Activated naive CD8-positive, alpha-beta T cell treated with anti-CD3 and anti-CD28 coated beads, Interleukin-2, amount 50 U/mL, for 16 hours (primary cell): ENCODE measurements at places on chromosomes 5 and 9.

GRCh38 chr5:31563216-31563615 is 31.1 kb downstream of the C5orf22 start:
- no peak for DNase-seq

DNA sequence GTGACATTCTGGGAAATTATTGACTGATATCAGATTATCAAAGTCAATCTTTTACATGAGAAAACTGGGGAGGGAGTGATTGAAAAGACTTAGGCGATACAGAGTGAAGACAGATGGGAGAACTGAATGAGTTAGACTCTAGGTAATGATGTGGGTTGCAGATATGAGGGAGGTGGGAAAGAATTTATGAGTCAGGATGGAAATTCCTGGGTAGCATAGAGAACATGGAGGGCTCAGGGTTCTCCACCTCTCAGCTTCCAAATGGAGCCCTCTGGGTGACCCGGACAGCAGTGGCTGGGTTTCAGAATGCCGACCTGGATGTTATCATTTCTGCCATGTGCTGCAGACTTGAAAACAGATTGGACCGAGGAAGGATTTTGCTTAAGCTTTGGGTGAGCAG is 75.4 kb upstream of the SHB start:
- DNase-seq: no peak

DNA sequence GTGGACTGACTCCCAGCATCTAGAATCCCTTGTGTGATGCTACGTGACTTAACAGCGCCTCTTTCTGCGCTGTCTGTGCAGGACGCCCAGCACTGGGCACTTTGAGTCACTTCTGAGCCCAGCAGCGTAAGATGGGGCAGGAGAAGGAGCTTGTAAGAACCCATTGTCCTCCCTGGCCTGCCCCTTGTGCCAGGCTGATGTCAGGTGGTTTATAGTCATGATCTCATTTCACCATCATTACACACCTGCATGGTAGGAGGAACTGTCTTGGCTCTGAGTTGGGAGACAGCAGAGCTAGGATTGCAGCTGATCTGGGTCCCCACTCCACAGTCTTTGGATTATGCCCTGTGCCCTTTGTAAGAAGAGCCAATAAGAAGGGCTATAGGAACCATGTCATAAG is 12.2 kb downstream of the ERGIC1 start:
- DNase-seq: no peak

DNA sequence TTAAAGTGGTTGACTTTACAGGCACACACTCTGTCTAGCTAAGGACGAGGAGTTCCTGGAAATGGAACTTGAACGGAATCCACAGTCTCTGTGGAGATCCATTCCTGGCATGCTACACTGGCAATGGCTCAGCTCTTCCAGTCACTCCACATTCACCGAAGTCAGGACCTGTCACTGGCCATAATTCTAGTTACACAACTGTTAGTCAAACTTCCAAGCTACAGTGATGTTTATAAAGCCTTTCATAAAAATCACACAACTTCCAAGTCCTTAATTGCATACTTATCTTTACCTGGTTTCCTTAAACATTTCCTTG is 15.7 kb downstream of the CDC14B start:
- no peak for DNase-seq

DNA sequence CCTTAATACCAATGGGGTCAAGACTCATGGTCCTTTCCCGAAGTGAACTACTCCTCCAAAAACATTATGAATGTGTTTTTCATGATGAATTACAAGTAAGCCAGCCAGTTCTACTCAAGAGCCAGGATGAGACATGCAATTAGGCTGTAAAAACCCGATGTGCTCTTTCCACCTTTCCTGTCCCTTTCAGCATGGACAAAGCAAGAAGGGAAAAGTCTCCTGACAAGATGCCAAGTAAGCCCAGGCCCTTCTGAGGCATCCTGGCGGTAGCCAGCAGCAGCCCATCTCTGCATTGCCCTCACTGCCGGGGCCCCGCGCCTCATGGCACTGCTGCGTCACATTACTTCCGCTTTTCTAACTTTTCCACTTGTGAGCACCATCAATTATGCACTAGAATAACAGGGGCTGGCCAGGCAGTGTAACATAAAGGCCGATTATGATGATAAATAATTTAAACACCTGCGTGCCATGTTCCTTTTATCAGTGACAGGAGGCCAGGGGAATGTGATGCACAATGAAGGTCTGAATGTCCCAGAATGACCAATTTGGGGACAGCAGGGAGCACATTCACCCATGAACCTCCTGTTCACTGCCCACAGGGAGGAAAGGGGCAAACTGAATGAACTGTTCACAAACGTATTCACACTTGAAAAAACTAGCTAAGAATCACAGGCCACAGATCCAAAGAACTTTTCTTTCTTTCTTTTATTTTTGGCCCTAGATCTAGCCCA is 37.4 kb downstream of the EFNA5 start:
- DNase-seq: no peak

- DNase-seq: no peak
Observed at GRCh38 chr5:43141211-43141610, 20.5 kb downstream of the ZNF131 start.

- no peak for DNase-seq
Observed at GRCh38 chr9:127974001-127974768, 6.6 kb downstream of the EEIG1 start.

DNA sequence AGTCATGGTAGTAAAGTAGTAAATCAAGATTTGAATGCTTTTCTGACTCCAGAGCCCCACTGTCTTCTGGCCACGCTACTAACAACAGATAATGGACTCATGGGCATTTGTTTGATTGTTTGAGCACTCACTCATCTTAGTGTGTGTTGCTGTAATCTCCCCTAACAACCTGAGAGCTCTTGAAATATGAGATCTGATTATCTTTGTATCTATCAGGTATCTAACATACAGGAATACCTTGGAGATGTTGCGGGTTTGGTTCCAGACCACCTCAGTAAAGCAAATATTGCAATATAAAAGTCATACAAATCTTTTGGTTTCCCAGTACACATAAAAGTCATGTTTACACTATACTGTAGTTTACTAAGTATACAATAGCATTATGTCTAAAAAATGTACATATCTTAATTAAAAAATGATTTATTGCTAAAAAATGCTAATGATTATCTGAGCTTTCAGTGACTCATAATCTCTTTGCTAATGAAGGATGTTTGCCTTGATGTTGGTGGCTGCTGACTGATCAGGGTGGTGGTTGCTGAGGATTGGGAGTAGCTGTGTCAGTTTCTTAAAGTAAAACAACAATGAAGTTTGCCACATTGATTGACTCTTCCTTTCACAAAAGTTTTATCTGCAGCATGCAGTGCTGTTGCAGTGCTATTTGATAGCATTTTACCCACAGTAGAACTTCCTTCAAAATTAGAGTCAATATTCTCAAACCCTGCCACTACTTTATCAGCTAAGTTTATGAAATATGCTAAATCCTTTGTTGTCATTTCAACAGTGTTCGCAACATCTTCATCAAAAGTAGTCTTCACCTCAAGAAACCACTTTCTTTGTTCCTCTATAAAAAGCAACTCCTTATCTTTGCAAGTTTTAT is 92.2 kb downstream of the ZNF462 start:
- DNase-seq: no peak

DNA sequence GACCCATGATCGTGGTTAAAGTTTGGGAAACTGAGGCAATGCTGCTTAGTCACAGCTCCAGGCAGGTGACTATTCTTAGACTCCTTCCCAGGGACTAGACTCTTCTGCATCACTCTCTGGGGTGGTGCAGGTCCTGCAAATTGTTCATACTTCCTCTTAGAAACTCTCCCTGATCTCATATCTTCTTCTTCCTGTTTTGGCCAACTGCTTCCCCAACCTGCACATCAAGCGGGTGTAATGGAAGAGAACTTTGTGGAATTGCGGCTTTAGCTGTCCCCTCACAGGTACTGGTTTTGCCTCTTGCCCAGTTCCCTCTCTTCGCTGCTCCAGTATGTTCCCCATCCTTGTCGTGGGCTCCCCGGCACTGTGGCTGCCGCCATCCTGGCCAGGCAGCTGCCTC is 111.5 kb upstream of the CTSL start:
- DNase-seq: no peak

DNA sequence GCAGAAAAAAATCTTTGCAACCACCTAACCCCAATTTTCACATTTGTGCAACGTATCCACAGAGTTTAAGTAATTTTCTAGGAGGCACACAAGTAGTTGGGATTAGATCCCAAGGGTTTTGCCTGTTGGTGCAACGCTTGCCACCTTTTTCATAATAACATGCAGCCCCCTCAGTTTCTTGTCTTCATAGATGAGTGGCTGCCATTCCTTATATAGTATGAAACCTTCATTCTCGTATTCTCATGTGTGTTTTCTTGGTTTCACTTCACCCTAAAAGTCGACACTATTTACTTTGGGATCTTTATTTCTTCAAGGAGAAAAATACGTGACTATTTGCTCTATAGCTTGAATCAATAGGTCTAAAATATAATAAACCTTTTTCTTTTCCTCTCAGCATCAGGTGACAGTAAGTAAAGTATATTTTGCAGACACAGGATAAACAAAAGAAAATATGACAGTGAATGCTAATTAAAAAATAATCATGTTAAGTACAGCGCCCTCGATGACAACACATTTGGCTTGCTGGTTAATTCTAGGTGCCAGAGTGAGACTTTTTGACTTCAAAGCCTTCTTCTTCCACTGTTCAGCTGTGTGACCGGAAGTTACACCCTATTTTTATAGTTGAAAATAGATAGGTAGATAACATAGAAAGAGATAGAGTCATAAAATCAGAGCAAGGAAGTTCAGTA is 342.8 kb upstream of the CCNG1 start:
- DNase-seq: no peak

DNA sequence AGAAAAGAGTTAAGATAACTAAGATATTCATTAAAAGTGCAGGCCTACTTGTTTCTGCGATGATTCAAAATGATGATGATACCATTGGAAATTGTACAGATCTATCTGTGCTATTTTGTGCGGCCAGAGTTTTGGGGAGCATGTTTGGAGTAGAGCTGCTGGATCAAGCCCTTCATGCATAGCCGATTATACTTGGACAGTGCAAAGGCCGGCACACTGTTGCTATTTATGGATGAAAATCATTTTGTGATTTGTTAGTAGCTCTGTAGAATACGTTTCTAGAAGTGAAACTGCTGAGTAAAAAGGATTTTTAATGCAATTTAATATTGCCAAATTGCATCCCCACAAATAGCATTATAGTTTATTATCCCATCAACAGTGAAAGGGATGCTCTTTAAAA is 82.1 kb upstream of the NMUR2 start:
- DNase-seq: no peak

- DNase-seq: no peak
Observed at GRCh38 chr9:134286471-134287245, 39.6 kb upstream of the RXRA start.

- no peak for DNase-seq
Observed at GRCh38 chr9:110729641-110730040, 61.0 kb downstream of the MUSK start.

- no peak for DNase-seq
Observed at GRCh38 chr5:7794823-7795222, 56.1 kb downstream of the CFAP90 start.

- no peak for DNase-seq
Observed at GRCh38 chr9:92563116-92564100, 27.6 kb upstream of the ECM2 start.
